ENCODE measurements at places on chromosomes 5 and 9.
A peak's percentile ranks its signal among the peaks of the same experiment; 100 is the strongest.

- DNase-seq: peak; percentile 27
Measured at GRCh38 chr5:34655354-34655991, 655 bp upstream of the RAI14 start.

- DNase-seq: no peak
Measured at GRCh38 chr5:134714120-134714519, 24.2 kb upstream of the CAMLG start.

DNA sequence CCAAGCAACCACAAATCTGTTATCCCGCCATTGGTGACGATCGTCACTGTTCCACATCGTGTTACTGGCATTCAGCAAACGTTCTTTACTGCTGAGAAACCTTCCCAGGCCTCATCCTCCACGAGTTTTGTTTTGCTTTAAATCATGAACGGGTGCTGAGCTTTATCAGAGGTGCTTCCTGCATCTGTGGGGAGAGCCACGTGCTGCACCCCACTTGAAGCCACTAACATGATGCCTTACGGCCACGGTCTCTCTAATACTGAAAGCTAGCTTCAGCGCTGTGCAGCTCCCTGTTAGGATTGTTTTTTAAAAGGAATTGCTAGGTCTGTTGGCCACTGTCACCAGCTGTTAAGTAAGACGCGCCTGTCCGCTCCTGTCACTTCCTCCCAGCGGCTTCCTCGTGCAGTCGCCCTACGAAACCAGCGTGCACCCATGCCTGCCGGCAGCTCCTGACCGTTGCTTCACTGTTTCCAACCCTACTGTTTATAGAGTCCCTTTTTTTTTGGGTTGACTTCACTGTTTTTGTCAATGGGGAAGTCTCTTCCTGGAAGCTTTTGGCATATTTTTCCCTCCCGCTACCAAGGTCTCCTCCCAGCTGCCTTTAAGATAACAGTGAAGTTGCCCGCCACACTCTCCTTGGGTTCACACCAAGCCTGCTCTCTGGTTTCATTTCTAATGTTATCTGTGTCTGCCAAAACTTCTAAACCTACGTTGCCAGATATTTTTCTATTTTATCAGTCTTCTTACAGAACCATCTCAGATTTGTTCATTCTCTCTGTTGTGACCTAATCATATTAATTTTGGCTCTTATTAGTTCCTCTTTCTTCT lies 20.3 kb downstream of the LPCAT1 start:
- no peak for DNase-seq

- DNase-seq: no peak
Measured at GRCh38 chr9:120344230-120344629, 235.7 kb downstream of the CDK5RAP2 start.

DNA sequence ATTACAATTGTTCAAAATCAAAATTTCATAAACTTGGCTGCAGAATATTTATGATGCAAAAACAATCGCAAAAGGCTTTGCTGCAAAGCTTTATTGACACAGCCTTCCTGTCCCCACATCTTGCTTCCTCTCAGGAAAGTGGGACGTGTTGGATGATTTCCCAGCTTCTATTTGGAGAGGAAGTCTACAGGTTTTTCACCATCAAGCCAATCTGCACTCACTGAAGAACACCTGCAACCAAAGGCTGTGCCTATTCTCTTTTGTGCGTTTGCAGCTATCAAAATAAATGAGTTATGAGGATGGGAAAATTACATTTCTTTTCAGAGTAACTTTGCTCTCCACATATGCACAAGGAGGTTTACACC lies 214.4 kb downstream of the PLK2 start:
- DNase-seq: no peak

- no peak for DNase-seq
Measured at GRCh38 chr9:129435988-129436717, 184.7 kb downstream of the C9orf50 start.

- DNase-seq: no peak
Measured at GRCh38 chr5:7980881-7981280, 111.9 kb downstream of the MTRR start.

DNA sequence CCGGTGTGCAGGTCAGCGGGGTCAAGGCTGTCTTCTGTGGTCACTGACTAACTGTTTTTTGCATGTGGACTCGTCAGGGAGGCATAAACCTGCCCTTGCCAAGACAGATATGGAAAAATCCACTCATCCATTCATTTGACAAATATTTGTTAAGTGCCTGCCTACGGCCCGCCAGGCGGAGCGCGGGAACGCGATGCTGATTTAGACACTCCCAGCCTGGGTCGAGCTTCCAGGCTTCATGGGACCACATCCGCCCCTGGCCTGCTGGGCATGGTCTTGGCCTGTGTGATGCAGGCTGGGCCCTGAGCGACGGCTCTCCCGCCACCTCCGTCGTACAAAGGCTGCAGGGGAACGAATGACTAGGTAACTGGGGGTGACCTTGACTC lies 18.1 kb downstream of the MYMK start:
- no peak for DNase-seq

GRCh38 chr5:10248378-10249260 lies 1.1 kb downstream of the ATPSCKMT start:
- no peak for DNase-seq
